Thymus (tissue), 14 donors: ENCODE measurements at places on chromosomes 4 and X.

DNA sequence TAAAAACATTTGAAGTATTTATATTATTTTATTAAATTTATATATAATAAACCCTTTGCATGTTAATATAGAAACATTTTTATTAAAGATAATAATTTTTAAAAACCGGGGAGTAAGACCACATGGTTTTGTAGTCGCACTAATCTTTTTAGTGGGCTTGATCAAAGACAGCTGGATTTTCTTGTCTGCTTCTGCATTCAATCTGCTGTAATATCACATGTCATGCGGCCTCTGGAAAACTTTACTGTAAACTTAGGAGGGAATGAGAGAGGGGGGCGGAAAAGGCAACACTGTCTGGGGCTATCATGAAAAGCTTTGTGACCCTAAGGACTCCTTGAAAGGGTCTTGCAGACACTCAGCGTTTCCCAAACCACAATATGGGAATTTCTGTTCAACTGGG lies 62.8 kb upstream of the NLGN4X start:
- H3K4me1 ChIP-seq, result no peaks in the 10 kb centered on the region
- DNase-seq, result no peak
- H3K27ac ChIP-seq, result no peak overlapping the region
- H3K27me3 ChIP-seq, result no peaks in the 10 kb centered on the region
- no peak overlapping the region for H3K4me3 ChIP-seq

- no peak overlapping the region for H3K4me3 ChIP-seq
- no peaks in the 10 kb centered on the region for H3K27me3 ChIP-seq
- H3K27ac ChIP-seq, result no peak overlapping the region
- peak; percentile 38 for DNase-seq
- H3K4me1 ChIP-seq, result no peaks in the 10 kb centered on the region
Measured at GRCh38 chr4:76067652-76068286, 6.7 kb upstream of the ART3 start.

- DNase-seq, result no peak
- H3K4me1 ChIP-seq, result peaks cover under 1% of the 10 kb centered on the region
- no peaks in the 10 kb centered on the region for H3K36me3 ChIP-seq
- H3K4me3 ChIP-seq, result no peak overlapping the region
- no peak overlapping the region for H3K27ac ChIP-seq
Measured at GRCh38 chr4:139956507-139957017, 197.4 kb downstream of the MAML3 start.

- no peak overlapping the region for H3K27ac ChIP-seq
- peaks cover 2% of the 10 kb centered on the region for H3K27me3 ChIP-seq
- peaks cover 6% of the 10 kb centered on the region for H3K4me1 ChIP-seq
- H3K36me3 ChIP-seq, result no peaks in the 10 kb centered on the region
- no peak for DNase-seq
Measured at GRCh38 chr4:76585272-76585671, 150.2 kb downstream of the SHROOM3 start.

DNA sequence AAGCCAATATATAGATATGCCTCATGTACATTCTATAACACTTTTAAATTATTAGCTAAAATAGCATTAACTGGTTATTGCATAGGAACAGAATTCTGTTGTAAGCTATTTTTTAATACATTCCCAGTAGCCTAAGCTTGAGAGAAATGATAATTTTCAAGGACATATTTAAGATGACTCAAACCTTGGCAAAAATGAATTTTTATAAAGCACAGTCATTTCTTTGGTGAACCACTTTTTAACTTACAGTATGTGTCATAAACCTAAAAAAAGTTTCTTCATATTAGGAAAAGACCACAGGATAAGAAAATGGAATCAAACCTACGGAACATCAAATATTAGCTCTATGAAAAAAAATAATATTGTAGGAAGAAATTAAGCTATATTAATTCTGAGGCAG lies 986.3 kb downstream of the STIM2 start:
- DNase-seq, result no peak
- no peak overlapping the region for H3K4me3 ChIP-seq
- no peaks in the 10 kb centered on the region for H3K27me3 ChIP-seq
- no peaks in the 10 kb centered on the region for H3K36me3 ChIP-seq
- no peak overlapping the region for H3K27ac ChIP-seq
- no peaks in the 10 kb centered on the region for H3K4me1 ChIP-seq

DNA sequence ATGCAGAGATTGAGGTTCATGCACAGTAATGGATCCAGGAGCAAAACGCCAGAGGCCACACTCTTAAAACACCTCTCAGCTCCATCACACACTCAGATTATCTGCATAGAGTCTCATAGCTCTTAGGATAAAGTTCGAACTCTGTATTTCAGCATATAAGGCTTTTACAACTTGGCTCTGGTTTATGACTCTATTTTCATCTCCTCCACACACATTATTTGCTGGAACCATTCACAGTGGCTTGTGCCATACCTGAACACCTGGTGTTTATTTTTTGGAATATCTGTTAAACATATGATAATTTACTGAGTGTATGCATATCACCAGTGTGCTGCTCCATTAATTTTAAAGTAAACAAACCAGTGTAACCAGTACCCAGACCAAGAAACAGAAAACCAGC lies 27.2 kb downstream of the RASL11B start:
- DNase-seq, result no peak
- no peak overlapping the region for H3K27ac ChIP-seq
- no peaks in the 10 kb centered on the region for H3K4me1 ChIP-seq
- no peaks in the 10 kb centered on the region for H3K27me3 ChIP-seq
- no peaks in the 10 kb centered on the region for H3K36me3 ChIP-seq
